Right kidney (tissue), 9 donors: ENCODE measurements at places on chromosomes 2 and 18.

DNA sequence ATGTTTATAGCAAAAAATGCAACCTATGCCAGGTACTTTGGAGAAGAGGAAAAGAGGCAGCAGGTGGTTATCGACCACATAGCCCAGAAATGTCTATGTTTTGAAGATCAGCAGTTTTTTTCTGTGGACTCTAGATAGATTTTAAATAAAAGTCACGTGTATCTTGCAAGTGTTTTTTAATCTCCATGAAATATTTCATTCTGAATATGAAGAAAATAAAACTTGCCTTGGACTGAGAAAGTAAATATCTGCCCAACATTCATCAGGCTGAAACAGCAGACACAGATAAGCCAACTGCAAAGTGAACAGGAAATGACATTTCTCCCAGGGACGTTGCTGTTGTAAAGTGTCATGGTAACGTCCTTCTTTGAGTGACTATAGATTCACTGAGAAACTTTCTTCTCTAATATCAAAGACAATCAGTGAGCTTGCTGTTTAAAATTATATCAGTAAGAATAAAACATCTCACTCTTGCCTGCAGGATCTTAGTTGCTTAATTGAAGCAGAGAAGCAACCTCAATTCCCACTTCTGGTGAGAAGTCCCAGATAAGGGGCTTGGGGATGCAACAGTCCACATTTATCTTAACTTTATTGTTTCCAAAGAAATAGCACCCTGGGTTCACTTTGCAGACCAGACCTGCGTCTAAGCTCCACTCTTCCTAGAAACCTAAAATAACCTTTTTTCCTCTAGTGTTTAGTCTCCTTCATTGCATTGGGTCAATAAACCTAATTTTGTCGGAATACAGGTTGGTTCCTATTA is 6.3 kb downstream of the MYOM1 start:
- DNase-seq: no peak

DNA sequence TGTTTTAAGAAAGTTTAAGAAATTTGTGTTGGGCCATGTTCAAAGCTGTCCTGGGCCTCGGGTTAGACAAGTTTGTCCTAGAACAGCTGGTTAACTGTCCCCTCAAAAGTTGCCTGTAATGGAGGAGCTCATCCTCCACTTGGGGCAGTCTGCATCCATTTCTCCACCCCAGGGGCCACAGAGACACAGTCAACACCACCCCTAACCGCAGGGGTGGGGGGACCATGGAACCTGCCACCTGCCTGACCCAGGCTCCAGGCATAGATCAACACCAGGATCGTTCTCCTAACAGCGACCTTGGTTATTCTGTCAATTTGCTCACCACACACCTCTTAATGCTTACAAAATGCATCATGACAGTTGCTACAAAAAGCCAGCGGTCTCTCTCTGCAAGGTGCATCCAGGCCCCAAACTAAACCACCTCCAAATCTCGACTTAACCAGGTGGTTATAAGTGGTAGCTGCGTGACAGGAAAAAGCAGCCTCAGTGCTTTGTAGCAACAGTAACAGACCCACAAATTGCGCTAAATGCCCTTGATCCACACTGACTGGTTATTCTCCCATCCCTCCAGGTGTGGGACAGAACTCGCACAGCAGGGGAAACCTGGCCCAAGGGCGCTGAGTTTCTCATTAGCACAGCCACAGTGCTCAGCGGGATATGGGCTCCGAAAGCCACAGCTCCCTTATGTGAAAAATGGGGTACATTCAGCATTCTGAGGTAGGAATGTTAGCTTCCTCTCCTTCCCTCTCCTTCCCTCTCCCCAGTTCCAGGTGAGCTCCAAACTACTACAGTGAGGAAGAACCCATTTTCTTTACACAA is 48.0 kb downstream of the HDLBP start:
- DNase-seq: no peak

DNA sequence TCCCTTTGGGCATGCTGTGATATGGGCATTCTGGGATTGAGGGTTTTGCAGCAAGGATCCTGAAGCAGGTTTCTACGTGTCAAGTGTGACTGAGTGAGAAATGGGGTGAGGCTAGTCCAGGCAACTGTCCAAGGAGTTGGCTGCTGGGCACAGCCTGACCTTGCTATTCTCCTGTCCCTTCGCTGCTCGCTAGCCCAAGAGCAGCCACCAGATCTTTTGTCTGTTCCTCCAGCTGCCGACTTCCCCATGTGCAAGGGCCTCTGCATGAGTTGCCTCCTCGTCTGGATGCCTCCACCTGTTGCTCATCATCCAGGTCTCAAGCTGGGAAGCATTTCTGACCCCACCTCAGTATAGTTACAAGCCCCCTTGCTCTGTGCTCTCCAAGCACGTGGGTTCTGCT is 71.1 kb downstream of the DYSF start:
- no peak for DNase-seq

DNA sequence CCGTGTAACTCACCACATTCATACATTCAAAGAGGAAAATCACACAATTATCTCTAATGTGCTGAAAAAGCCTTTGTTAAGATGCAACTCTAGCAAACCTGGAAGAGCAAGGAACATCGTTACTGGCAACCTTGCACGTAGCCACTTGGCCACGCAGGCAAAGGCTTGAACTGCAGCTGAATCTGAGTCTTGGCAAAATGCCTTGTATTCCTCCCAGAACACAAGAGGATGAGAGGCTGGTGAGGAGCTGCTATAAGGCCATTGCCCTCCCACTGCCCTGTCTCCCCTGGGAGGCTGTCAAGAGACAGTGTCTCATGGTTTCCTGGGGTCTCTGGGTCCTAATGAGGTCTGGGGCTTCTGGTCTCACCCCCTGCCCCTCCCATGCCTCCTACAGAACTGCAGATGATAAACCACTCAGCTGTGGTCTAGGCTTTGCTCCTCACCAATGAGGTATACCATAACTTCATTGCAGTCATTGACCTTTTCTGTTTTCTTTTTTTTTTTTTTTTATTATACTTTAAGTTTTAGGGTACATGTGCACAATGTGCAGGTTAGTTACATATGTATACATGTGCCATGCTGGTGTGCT is 141.4 kb downstream of the SPP2 start:
- DNase-seq: no peak

GRCh38 chr2:142673836-142674235 is 203.6 kb upstream of the KYNU start:
- DNase-seq: no peak

DNA sequence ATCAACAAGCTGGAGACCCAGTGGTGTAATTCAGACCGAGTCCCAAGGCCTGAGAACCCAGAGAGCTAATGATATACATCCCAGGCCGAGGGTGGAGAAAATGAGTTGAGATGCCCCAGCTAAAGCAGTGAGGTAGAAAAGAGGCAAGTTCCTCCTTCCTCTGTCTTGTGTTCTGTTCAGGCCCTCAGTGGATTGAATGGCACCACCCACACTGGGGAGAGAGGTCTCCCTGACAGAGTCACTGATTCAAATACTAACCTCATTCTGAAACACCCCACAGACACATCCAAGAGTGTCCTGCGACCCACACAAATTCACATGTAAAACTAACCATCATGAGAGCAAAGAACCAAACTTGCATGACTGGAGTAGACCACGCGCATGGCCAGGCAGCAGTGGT is 215.3 kb downstream of the ANAPC1 start:
- no peak for DNase-seq

DNA sequence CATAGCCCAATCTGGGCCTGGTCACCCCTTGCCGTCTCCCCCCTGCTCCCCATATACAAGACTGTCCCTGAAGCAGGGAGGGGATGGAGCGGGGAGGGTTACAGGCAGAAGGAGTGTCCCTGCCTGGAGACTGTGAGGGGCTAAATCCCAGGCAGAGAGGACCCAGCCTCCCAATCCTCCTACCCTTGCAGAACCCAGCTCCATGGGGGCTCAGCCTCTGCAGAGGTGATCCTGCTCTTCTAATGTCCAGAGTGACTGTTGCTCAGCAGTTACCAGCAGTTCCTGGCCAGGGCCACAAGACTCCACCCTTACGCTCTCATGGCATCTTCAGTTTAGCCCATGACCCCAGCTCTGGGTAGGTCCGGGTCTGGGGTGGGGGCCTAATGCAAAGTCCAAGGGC is 58.1 kb downstream of the COA5 start:
- DNase-seq: no peak
